Activated T-helper 1 cell treated with anti-CD3 and anti-CD28 coated beads, Interleukin-12 subunit alpha, Interleukin-12 subunit beta, Interleukin-2, Interleukin-4 antibody, amounts not matched to agents 30 ng/mL and 10 ng/mL and 1 ng/mL, durations not matched to agents 14 hours and 24 hours and 36 hours (primary cell): ENCODE measurements at places on chromosomes 11 and 22. TPM values are rescaled to one million over a fixed set of nuclear protein-coding genes. Genes with fewer than 3 reads are reported as not detected.

The SLC37A2 gene
- total RNA-seq, result 0.13 and 0.17 TPM in 2 replicates

The ZC3H12C gene
- 5.7 and 6.2 TPM in 2 replicates for total RNA-seq

The MPZL2 gene
- total RNA-seq, result 13.2 and 15.9 TPM in 2 replicates

The OR6T1 gene
- total RNA-seq, result not detected in 2 replicates

The CRYAB gene
- not detected in 2 replicates for total RNA-seq
